Mesenchymal stem cell (in vitro differentiated cells and primary cell): ENCODE measurements at places on chromosomes 1 and 21.
A peak's percentile ranks its signal among the peaks of the same experiment; 100 is the strongest.

- DNase-seq, result peak; percentile 49
Measured at GRCh38 chr21:44800971-44801467, 601 bp downstream of the UBE2G2 start.

DNA sequence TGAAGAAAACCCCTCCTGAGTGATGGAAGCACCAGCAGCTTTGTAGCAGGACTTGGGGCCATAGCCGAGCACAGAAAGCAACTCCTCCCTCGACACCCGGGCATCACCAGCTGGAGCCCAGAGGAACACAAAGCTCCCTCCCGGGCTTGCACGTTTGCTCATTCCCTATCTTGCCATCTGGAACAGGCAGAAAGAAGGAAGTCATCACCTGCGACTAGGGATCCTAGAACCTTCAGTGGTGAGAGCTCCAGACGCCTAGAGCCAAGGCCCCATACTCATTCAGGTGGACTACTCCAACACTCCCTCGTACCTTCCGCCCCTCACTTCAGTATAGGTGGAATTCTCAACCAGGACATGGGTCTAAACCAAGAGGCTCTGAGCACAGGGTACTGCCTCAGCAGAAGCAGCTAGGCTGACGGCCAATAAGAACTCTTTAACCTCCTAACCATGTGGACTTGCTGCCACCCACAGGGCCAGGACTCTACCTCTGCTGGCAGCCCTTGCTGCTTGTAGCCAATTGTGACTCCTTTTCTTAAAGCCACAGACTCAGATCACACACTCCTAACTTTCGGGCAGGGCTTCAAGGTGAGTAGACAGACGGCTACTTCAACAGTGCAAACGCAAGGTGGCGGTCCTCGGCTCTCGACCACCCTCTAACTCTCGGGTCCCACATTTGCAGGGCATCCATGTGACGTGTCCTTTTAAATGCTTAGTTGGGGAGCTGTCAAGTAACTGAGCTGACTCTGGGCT is 65.4 kb downstream of the NPHP4 start:
- DNase-seq, result no peak

GRCh38 chr1:206498685-206499084 is 8.6 kb upstream of the RASSF5 start:
- DNase-seq, result no peak

GRCh38 chr1:86872086-86872485 is 41.8 kb downstream of the SELENOF start:
- peak; percentile 9 for DNase-seq

GRCh38 chr1:113226148-113226547 is 153.2 kb downstream of the LRIG2 start:
- DNase-seq, result no peak

- no peak for DNase-seq
Measured at GRCh38 chr1:112778137-112778536, 63.0 kb upstream of the PPM1J start.
